ENCODE measurements at places on chromosomes 1 and 21.

DNA sequence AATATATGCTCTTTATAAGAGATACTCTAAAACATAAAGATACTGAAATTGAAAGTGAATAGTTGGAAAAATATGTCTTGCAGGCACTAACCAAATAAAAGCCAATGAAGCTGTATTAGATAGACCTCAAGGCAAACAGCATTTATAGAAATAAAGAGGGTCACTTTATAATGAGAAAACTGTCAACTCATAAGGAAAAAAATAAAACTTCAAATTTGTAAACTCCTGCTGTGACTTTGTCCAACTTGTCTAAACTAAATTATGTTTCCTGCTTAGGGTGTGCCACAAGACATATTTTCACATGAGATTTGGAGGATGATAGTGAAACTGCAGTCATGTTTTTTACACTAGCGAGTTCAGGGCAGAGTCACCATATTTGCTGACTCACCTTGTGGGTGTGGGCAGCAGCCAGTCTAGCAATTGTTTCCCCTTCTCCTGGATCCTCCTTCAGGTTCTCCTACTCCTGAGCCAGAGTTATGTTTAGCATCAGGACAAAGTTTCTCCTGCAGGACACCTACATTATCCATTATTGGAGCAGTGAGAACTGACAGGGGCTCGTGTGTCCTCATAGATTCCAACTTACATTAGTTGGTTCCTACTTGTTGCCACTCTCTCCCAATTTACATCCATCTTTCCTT lies 43.8 kb downstream of the CD53 start:
- DNase-seq = no peak

- DNase-seq = no peak
These were observed 167.6 kb downstream of the PCBP3 start for GRCh38 chr21:45811136-45811535.

GRCh38 chr1:151069103-151069486 lies 1.5 kb upstream of the GABPB2 start:
- no peak for DNase-seq

GRCh38 chr1:56063461-56063860 lies 515.9 kb downstream of the PLPP3 start:
- DNase-seq = no peak

DNA sequence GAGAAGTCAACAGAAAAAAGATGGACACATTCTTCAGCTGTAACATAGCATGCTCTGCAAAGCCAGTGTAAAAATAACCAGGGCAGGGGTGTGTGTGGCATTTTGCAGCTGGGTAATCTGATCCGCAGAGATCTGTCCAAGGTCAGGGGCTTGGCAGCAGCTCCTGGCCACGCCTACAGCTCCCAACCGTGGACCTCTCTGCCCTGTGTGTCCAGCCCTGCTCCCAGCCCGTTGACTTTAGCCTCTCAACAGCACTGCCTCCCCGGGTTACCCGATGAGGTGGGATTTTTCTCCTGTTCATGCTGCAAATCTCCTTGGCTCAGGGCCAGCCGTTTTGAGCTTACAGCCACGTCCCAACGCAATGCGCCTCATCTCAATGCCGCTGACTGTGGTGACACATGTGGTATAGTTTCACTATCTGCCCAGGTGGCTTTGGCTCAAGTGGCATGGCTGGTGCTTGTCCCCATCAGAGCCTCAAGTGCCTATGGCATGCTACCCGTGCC lies 68.1 kb downstream of the VWA5B1 start:
- no peak for DNase-seq

- no peak for DNase-seq
These were observed 7.0 kb downstream of the IFNAR2 start for GRCh38 chr21:33236766-33237165.

GRCh38 chr1:188027613-188028012 lies 1198.9 kb downstream of the PLA2G4A start:
- no peak for DNase-seq

GRCh38 chr1:212062832-212063438 lies 27.4 kb downstream of the DTL start:
- DNase-seq = no peak

DNA sequence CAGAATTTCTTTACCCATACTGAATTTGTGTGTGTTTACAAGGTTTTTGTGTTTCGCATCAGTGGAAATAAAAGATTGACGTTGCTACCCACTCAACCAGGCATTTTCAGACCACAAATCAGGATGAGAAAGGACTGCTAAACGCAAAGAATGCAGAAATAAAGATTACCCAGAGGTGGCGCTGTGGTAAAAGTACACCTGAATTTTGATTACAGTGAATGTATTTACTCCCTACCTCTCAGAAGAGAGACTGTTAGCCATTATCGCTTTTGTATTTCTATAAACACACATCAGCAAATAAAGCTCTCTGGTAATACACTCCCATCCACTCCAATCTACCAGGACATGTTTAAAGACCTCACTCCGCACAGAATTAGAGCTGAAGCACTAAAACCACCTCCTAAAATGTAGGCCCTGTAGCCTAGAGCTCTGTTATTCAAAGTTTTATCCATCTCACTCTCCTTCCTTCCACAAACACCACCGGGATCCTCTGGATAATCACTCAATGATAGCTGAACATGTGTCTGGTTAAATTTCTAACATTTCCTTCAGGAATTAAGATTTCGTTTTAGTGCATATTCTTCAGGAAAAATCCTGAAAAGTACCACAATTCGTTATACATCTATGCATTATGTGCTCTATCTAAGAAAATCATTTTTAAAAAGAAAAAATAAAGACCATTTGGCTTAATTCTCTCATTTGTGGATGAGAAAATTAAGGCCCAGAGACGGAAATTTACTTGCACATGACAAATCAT lies 2.5 kb upstream of the LMO4 start:
- no peak for DNase-seq

- no peak for DNase-seq
These were observed 917.9 kb upstream of the B3GALT2 start for GRCh38 chr1:194104247-194104844.

GRCh38 chr1:101166583-101167120 lies 70.2 kb upstream of the S1PR1 start:
- DNase-seq = no peak

DNA sequence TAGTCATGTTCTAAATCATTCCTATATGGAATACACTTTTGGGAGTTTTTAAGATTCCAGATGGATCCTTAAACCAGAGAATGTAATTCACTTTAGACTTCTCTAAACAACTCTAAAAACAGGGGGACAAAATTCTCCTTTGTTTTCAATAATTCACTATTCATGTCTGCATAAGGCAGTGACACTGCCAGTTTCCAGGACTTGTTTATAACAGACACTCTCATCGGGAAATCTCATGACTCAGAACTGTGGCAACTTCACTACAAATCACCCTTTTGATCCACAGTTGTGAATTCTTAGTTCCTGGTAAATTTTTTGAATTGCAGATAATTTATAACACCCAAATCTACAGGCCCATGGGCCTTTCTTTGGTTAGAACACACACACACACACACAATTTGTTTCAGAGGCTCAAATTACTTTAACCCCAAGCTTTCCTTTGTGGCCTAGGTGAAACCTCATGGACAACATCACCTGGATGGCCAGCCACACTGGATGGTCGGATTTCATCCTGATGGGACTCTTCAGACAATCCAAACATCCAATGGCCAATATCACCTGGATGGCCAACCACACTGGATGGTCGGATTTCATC lies at the start of gene OR2T4:
TSS of gene OR2T4 (plus strand) at position 545 of the 595 bp plus-strand sequence. CDS start at position 545, 0 bp downstream.
- DNase-seq = no peak

DNA sequence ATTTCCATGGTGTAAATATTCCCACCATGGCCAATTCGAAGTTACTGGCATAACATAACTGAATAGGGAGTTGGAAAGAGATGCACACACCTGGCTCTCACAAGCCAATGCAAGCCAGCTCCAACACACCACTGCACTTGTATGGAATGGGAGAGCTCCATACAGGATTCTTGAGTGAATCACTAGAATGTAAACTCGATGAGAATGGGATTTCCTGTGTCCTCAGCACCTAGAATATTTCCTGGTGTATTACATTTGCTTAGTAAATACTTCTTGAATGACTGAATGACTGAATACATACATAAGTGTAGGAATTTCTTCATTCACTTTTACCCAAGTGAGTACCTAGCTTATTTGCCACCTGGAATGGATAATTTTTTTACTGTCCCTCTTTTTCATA lies 16.2 kb upstream of the PPIE start:
- DNase-seq = no peak

- DNase-seq = no peak
These were observed 437.2 kb upstream of the PRMT6 start for GRCh38 chr1:106619080-106619826.
